ENCODE measurements at places on chromosomes 12 and 14. TPM values are rescaled to one million over a fixed set of nuclear protein-coding genes. Genes with fewer than 3 reads are reported as not detected.

Gene TOMM20L
- total RNA-seq = not detected

Gene ACSM4
- total RNA-seq = not detected

Gene PLD4
- total RNA-seq = 0.11 TPM

Gene PRH2
- total RNA-seq = not detected

Gene CLEC14A
- total RNA-seq = not detected

Gene RFC5
- 53.6 TPM for total RNA-seq

Gene MYF5
- not detected for total RNA-seq
